Activated CD4-positive, CD25-positive, alpha-beta regulatory T cell treated with anti-CD3 and anti-CD28 coated beads, Interleukin-2, amount 50 U/mL, for 24 hours (primary cell): ENCODE measurements at places on chromosomes 5 and 9.
A peak's percentile ranks its signal among the peaks of the same experiment; 100 is the strongest.

DNA sequence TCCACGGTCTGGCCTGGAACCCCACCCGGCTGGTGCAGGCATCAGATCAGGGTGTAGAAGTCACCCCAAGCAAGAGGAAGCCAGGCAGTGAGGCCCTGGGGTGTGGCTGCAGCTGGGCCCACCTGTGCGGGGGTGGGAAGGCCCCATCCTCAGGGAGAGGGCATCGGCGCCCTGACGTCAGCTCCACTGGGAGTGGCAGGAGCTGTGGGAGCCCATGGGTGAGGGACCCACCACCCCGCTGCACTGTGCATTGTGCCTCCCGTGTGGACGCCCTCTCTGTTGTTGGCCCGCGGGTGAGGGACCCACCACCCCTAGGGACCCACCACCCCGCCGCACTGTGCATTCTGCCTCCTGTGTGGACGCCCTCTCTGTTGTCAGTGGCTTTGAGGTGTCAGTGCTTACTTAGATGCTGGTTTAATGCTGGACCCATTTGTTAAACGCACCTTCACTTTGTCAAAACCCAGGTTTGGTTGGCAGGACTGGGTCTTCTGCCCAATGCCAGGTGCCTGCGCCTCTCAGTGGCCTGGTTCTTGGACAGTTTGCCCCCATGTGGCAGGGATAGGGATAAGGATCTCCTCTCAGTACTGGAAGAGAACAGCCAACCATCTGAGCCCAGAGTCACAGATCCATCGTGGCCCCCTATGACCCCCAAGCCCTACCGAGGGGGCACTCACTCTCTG is 6.9 kb upstream of the EXOC3 start:
- peak; percentile 34 for ATAC-seq

- ATAC-seq, result no peak
Measured at GRCh38 chr9:2559192-2560152, 62.1 kb upstream of the VLDLR start.

DNA sequence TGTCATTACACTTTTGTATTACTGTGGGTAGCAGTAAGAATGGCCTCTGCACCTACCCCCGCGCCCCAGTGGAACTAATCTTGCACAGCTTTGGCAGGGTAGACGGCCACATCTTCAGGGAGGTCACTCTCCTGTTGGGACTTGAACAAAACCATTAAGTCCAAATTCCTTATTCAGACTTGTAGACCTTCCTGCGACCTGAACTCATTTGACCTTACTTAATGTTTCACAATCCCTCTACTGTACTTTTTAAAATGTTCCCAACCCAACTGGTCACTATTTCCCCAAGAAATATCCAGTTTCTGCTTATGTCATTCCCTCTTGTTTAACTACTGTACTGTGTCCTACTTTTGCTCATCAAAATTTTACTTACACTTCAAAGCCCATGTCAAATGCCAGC is 5.3 kb upstream of the FAM120AOS start:
- ATAC-seq, result no peak

DNA sequence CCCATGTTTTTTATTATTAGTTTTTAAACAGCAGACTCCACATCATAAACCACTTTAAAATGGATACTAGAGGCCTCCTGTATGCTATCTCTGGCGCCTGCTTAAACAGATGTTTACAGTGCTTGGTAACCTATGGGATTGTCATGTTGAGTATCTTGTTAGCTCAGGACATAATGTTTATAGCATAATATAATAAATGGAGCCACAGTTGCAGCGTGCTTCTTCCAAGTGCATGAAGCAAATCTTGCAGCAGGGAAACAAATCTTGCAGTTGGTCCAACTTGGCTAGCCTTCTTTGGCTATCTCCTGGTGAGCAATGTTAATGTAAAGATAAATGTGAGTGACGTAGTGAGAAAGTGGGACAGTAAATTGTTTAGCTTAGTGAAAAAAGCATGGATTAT is 2.8 kb downstream of the GHR start:
- no peak for ATAC-seq

- peak; percentile 77 for ATAC-seq
Measured at GRCh38 chr5:74934949-74935751, 69.0 kb upstream of the FAM169A start.

DNA sequence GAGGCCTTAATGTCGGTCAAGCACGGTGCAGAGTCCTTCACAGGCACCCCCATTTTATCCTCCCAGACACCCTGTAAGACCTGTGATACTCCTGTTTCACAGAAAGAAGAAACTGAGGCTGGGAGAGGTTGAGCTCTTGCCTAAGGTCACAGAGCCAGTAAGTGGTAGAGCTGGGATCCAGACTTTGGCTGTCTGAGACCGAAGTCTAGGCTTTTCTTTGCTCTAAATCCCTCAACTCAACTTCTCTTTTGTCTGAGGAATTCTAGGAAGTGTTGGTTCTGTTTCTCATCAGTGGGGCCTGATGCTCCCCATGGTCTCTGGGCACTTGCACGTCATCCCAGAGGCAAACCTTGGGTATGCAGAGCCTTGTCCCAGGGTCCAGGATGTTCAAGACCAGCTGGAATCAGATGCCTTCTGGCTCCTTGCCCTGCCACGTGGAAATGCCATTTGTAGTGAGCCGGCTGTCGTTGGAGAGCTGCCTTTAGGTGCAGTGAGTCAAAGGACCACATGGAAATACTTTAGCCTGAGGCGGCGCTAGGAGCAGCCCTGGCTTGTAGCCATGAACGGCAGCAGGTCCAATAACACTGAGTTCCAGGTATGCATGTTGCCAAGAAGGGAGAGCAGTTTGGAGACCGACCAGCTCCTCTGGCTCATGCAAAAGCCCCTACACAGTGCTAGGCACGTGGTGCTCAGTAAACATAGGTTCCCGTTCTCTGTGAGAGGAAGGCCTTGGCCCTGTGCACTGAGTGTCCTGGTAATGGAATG is 9.2 kb downstream of the DCANP1 start:
- no peak for ATAC-seq

GRCh38 chr5:65861830-65862241 is 64.5 kb upstream of the ERBIN start:
- no peak for ATAC-seq

GRCh38 chr9:134066913-134067851 is 644 bp downstream of the BRD3 start:
- peak; percentile 0 for ATAC-seq

DNA sequence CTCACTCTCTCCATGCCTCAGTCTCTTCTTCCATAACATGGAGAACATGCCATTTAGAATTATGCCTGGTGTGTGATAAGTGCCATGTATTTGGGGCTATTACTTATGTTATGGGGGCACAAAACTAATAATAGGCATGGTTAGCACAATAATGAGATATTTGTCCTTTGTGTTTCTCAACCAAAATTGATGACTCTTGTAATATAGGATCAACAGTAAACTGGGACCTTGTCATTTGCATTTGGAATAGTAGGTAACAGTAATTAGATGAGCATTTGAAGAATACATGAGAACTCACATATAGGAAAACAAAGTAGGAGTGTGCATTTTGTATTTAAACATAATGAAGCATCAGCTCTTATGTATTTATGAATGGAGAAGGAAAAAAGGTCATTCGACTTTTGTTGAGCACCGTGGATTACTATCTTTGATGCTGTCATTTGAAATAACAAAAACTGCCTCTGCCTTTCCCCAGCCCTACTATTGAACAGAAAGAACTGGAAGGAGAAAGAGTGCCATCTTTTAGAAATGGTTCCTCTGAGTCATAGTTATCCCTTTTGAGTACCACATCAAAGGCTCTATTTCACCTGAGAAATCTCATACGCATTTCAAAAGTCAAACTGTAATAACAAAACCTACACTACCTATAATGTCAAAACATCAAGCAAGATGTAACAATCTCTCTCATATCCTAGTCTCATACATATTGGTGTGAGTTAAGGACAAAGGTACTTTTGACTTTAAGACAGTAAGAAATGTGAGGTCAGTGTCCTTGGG is 655.2 kb downstream of the PDE4D start:
- peak; percentile 88 for ATAC-seq

GRCh38 chr5:68222310-68222709 is 6.8 kb downstream of the PIK3R1 start:
- ATAC-seq, result no peak

DNA sequence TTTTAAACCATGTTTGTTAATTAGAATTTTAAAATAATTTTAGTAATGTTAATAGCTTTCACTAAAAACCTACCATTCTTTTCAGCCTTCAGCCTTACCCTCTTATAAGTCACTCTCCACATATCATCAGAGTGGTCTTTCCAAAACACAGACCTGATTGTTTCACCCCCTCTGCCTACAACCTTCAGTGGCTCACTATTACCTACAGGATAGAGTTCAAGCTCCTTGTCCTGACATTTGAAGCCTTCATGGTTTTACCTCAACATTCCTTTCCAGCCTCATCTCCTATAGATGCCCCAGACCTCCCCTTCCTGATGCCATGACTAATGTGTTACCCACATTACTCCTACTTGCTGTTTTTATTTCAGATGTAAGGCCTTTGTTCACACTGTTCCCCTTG is 27.8 kb upstream of the STRBP start:
- no peak for ATAC-seq

DNA sequence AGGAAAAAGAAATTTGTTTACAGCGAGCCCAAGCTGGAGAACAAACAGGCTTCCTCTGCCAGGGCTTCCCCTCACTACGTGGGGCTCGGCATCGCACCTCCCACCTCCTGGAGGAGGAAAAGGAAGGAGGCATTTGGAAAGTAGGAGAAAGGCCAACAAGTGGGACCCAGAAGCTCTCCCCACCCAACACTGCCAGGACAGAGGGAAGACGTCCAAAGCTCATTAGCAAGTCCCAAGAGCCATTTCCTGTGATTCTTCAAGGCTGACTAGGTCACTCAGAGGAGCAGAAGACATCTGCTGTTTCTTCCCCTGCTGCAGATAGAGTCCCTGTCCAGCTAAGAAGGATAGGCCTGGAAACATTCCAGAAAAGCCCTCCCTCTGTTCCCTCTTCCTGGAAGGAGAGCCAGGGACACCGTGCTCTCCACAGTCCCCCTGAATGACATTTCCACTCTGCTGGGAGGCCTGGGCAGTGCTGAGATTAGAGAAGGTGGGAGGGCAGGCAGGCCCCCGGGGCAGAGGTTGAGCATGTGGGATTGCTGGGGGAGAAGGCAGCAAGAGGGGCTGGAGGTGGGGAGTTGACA is 57.0 kb upstream of the NEURL1B start:
- no peak for ATAC-seq
